Fibroblast of the aortic adventitia (primary cell): ENCODE measurements at places on chromosomes 7 and 10. TPM values are rescaled to one million over a fixed set of nuclear protein-coding genes. Genes with fewer than 3 reads are reported as not detected.

Gene LIPJ
- 0.09 TPM in 1 of 2 replicates, not detected in the other for total RNA-seq

Gene ANK3
- 248 and 658 TPM in 2 replicates for total RNA-seq

Gene BAIAP2L1
- total RNA-seq: 1.1 and 2.8 TPM in 2 replicates

Gene BMPER
- 45.4 and 157 TPM in 2 replicates for total RNA-seq

Gene GIMAP8
- 0.09 and 0.16 TPM in 2 replicates for total RNA-seq

Gene ITIH2
- 0.09 TPM in 1 of 2 replicates, not detected in the other for total RNA-seq

Gene ECHDC3
- 0.98 and 1.2 TPM in 2 replicates for total RNA-seq

Gene MYH16
- not detected in 2 replicates for total RNA-seq

Gene TUBB8
- total RNA-seq: not detected in 2 replicates

Gene ZNF786
- total RNA-seq: 4.1 and 5.2 TPM in 2 replicates

Gene GBX1
- not detected in 2 replicates for total RNA-seq

Gene HMX2
- not detected in 2 replicates for total RNA-seq

Gene CYP3A7
- total RNA-seq: 0.74 TPM in 1 of 2 replicates, not detected in the other

Gene MEOX2
- total RNA-seq: 2.6 and 13.0 TPM in 2 replicates

Gene SPDYE2
- 0.16 TPM in 1 of 2 replicates, not detected in the other for total RNA-seq

Gene CREB5
- 0.25 and 5.2 TPM in 2 replicates for total RNA-seq

Gene ITPRID1
- total RNA-seq: not detected in 2 replicates

Gene SLC13A1
- not detected in 2 replicates for total RNA-seq

Gene RBP3
- total RNA-seq: not detected in 2 replicates

Gene TEX36
- total RNA-seq: 2.1 TPM in 1 of 2 replicates, not detected in the other

Gene FGL2
- 39.3 and 64.4 TPM in 2 replicates for total RNA-seq
